Esophagus squamous epithelium (tissue), 5 donors: ENCODE measurements at places on chromosomes 6 and 20.

DNA sequence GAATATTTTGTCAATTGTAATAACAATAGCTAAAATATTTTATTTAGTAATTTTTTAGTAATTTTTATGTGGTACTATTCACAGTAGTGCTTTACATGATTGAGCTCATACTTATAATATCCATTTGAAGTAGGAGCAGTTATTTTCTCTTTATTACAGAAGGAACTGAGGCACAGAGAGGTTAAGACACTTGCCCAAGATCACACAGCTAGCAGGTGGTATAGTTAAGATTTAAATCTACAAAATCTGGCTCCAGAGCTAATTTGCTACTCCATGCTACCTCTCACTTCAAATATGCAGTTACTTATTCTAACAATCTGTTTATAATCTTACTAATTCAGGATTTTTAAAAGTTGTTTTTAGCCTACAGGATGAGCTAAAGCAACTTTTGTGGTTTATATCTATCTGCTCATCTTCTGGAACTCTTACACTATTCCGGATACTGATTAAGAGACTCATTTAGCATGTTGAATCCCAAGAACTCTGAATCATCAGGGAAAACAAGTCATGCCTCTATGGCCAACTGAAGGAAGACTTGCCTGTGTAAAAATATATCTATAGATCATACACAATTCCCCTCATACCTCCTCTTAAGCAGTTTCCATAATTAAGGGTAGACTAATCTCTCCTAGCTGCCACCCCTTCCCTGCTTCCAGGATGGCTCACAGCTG lies 324.2 kb downstream of the UBE3D start:
- DNase-seq: no peak

DNA sequence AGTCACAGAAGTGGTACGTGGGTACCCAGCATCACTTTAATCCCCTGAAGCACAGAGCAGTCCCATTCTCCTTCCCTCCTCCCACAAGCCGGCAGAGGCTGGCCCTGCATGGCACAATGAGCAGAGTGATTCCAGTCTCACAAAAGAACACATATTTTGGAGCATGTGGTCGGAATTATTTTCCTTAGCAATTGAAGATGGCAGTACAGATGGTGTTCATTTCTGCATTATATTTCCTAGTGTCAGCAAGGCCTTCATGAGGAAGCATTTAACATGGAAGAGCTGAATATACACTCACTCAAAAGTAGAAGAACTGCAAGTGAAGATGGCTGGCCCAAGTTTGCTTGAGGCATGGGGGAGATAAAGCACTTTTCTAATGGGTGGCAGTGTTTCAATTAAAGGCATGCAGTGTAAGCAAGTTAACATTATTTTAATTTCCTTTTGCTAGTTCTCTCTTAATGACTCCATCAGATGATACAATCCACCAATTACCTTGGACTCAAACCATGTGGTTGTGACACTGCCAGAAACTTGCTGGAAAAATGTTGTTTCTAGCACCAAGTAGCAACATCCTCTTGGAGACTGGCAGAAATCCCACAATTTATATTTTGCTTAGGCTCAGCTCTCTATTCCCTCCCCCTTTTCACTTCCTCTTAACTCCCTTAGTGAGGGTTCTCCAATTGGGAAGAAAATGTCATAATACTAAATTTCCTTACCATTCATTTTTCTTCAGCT lies 74.4 kb downstream of the ARHGAP18 start:
- DNase-seq: no peak

GRCh38 chr6:16760516-16761470 lies at the start of gene ATXN1:
Gene ATXN1 (minus strand): TSS chr6:16761460.
- DNase-seq: no peak

DNA sequence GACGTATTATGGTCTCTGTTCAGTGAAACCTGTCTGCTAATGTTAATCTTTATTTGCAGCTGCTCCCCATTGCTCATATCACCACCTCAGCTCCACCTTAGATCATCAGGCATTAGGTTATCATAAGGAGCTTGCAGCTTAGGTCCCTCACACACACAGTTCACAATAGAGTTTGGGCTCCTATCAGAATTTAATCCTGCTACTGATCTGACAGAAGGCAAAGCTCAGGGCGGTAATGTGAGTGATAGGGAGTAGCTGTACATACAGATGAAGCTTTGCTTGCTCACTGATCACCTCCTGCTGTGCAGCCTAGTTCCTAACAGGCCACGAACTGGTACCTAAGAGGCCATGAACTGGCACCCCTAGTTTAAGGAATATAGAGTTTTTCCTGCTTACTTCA lies 989.7 kb downstream of the EYS start:
- DNase-seq: no peak

- no peak for DNase-seq
Measured at GRCh38 chr6:169363590-169363989, 109.9 kb upstream of the THBS2 start.

DNA sequence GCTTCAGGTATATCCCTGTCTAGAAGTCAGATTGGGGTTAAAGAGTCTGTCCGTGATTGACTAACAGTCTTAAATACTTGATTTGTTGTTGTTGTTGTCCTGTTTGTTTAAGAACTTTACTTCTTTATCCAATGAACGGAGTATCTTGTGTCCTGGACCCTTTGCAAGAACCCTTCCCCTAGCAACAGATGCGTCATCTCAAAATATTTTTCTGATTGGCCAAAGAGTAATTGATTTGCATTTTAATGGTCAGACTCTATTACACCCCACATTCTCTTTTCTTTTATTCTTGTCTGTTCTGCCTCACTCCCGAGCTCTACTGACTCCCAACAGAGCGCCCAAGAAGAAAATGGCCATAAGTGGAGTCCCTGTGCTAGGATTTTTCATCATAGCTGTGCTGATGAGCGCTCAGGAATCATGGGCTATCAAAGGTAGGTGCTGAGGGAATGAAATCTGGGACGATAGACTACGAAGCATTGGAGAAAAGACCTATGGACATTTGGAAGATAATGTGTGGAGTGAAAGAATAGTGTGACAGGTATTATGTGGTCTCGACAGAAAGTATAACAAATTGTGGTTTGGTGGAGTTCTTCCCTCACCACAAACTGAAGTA lies at the start of gene HLA-DRA:
TSS of gene HLA-DRA (plus strand) at position 286 of the 613 bp plus-strand sequence. CDS start at position 350, 64 bp downstream.
- no peak for DNase-seq

GRCh38 chr6:141675957-141676356 lies 456.8 kb upstream of the GJE1 start:
- no peak for DNase-seq

- DNase-seq: no peak
Measured at GRCh38 chr6:69063401-69063800, 428.3 kb downstream of the ADGRB3 start.

- no peak for DNase-seq
Measured at GRCh38 chr20:10178727-10179313, 39.8 kb upstream of the SNAP25 start.

- DNase-seq: no peak
Measured at GRCh38 chr20:33917831-33918525, 75.7 kb upstream of the RALY start.

GRCh38 chr6:3162565-3163247 lies 5.4 kb upstream of the TUBB2A start:
- no peak for DNase-seq

GRCh38 chr6:71509191-71510005 lies 220.8 kb downstream of the OGFRL1 start:
- DNase-seq: no peak

GRCh38 chr20:62549499-62550086 lies 73.8 kb upstream of the GATA5 start:
- no peak for DNase-seq

DNA sequence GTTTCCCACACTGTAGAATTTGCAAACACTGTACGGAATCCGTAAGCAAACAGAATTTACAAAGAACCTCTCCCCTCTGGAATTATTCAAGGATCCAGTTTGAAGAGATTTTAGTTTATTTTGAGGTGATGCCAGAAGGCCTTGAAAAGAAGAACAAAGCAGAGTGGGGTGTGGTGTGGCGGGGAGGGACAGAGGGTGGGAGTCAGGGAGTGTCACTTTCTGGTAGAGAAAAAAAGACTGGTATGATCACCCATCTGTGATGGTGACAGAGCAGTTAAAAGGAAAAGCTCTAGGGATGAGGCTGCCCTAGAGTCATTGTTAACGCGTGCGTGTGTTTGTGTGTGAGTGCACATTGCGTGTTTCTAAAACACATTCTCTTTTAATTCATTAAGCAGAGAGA lies 97.0 kb upstream of the F13A1 start:
- no peak for DNase-seq

DNA sequence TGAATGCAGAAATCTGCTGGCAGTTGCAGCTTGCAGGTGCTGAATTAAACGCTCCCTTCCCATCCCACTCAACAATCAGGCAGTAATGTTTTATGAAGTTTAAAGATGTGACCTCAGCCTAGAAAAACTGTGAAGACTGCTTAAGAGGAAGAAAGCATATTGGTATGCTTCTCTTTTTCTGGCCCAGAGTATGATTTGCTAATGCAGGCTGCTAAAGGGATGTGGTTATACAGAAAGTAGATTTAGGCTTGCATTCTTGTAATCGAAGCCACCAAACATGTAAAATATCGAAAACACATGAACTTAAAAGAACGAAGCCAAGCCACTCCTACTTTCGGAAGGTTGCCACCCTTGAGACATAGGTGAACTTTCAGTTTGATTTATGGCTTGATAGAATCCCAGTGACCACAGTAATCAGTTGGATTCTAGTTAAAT lies 40.7 kb downstream of the MAP3K5 start:
- no peak for DNase-seq

- no peak for DNase-seq
Measured at GRCh38 chr6:43983632-43984031, 143.6 kb downstream of the MRPL14 start.

- no peak for DNase-seq
Measured at GRCh38 chr6:7195339-7196018, 87.7 kb downstream of the RREB1 start.

- no peak for DNase-seq
Measured at GRCh38 chr6:11069760-11070159, 23.9 kb upstream of the SMIM13 start.

DNA sequence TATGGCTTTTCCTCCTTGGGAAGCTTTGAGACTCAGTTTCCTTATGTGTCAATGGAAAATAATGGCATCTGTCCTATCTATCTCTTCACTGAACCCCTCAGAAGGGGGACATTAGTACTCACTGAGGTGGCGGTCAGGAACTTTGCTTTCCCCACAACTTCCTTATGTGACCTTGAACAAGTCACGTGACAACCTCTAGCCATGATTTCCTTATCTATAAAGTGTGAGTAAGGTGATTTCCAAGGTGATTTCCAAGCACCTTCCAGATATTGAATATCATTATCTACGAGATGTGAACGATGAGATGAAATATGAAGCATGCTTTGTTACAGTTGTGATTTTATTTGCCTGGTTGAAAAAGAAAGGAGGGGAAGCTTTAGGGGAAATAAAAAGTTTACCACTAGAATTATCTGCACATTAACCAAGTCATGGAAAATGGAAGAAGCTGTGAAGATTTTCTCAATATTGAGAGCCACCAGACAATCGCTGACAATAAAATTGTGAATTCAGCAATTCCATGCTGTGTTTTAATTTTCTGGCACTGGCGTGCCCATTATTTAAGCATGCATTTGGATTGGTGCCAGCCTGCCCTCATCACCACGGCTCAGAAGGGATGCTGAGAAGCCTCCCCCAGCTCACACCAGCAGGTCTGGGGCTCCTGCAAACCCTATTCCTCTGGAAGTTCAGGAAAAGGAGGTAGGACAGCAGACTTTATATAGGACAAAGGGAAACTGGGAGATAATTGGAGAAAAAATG lies 255.3 kb downstream of the CD83 start:
- DNase-seq: no peak

GRCh38 chr6:124995131-124995530 lies 32.9 kb downstream of the RNF217 start:
- no peak for DNase-seq

DNA sequence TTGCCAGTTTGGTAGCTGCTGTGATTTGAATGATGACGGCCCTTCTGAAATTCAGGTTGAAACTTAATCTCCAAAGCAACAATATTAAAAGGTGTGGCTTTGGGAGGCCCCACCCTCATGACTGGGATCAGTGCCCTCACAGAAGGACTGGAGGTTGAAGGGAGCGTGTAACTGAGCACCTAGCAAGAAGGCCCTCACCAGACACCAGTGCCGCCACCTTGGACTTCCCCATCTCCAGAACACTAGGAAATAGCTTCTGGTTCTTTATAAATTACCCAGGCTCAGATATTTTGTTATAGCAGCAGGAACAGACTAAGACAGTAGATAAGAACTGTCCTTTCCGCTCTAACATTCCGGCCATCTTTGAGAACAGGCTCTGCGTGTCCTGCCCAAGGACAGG lies 243.1 kb downstream of the DLL1 start:
- no peak for DNase-seq

GRCh38 chr6:19231878-19232561 lies 605.1 kb upstream of the ID4 start:
- no peak for DNase-seq

- no peak for DNase-seq
Measured at GRCh38 chr6:96927660-96928059, 3.1 kb downstream of the KLHL32 start.

DNA sequence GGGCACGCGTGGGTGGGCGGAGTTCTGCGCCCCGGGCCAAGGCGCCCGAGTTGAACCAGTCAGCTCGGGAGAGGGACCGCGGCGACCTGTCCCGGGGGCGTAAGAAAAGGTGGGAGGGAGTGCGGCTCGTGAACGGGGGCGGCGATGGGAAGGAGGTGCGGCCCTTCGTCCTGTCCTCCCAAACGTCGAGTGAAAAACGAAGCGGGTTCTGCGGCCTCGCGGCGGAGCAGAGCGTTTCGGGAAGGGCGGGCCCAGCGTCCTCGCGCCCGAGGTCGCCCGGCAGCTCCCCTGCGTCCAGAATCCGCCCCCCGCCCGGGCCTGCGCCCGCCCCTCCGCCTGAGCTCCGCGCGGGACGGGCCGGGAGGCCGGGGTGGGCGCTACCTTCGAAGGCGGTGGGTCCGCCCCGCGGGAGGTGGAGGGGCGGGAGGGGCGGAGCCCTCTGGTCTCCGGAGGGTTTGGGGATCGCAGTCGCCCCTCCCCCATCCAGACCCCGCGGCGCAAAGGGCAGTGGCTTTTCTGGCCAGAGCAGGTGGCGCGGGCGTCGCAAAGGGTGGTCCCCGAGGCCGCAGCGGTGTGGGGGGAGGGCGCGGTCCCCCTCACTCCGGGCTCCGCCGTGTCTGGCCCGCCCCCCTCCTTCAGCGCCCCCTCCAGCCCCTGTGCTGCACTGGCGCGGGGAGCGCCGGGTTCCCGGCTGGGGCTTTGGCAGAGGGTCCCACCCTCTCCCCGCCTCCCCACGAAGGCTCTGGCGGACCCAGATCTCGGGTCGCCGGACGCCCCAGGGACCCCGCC lies 838 bp downstream of the STMN3 start:
- no peak for DNase-seq

- DNase-seq: no peak
Measured at GRCh38 chr6:107458672-107459282, 587 bp downstream of the PDSS2 start.
